ENCODE measurements at places on chromosomes 16 and 17. TPM values are rescaled to one million over a fixed set of nuclear protein-coding genes. Genes with fewer than 3 reads are reported as not detected.

- H3K27ac ChIP-seq: no peak overlapping the region
- peak overlapping the region; percentile 86 for H3K4me3 ChIP-seq
- H3K36me3 ChIP-seq: no peaks in the 10 kb centered on the region
- no peak for DNase-seq
Measured at GRCh38 chr17:1179112-1179817, 516 bp downstream of the ABR start.

DNA sequence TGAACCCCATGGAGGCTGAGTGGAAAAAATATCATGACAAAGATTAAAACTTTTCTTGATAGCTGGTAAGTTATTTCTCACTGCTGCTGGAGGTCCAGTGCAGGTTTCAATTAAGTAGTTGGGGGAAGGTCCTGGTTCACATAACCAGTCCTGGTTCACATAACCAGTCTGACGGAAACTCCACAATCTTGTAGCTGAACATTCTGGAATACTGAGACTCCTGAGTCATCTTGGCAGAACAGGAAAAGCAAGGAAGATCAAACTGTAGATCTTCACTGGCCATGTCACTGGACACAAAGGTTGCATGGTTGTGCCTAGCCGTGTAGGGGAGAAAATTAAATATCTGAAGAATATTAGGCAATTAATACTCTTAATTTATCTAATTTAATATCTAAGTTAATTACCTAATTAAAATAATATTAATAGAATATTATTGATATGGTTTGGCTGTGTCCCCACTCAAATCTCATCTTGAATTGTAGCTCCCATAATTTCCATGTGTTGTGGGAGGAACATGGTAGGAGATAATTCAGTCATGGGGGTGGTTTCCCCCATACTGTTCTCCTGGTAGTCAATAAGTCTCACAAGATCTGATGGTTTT lies 48.6 kb upstream of the CNTNAP4 start:
- H3K4me3 ChIP-seq: no peak overlapping the region
- no peak overlapping the region for H3K27ac ChIP-seq
- H3K4me1 ChIP-seq: no peaks in the 10 kb centered on the region
- DNase-seq: no peak
- H3K36me3 ChIP-seq: no peaks in the 10 kb centered on the region

DNA sequence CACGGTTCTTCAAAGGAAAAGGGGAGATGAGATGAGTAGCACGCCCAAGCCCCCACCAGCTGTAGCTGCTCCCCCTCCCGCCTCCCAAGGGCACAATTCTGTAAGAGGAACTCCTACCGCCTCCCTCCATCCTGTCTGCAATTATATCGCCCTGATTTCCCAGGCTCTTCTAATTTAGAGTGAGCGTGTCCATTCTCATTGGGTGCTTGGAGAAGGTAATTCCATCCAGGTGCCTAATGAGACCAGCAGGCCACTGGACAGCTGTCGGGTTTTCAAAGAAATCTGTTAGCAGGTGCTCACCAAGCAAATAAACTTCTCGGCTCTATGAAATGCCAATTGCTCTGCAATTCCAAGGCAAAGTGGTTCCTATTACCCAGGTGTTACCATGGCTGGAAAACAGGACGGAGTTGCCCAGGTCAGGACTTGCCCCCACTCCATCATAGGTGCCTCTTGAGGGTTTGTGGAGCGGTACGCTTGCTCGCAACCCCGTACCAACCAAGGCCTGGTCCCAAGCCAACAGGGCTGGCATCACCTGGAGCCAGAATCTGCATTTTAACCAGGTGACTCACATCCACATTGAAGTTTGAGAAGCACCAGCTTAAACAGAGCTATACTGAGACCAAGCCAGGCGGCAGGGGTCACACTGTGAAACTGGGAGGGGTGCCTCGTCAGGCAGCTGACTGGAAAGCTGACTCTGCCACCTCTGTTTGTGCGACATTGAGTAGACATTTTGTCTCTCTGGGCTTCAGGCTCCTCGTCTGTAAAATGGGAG lies 16.5 kb upstream of the MEAK7 start:
- no peaks in the 10 kb centered on the region for H3K36me3 ChIP-seq
- DNase-seq: no peak
- H3K27ac ChIP-seq: no peak overlapping the region

DNA sequence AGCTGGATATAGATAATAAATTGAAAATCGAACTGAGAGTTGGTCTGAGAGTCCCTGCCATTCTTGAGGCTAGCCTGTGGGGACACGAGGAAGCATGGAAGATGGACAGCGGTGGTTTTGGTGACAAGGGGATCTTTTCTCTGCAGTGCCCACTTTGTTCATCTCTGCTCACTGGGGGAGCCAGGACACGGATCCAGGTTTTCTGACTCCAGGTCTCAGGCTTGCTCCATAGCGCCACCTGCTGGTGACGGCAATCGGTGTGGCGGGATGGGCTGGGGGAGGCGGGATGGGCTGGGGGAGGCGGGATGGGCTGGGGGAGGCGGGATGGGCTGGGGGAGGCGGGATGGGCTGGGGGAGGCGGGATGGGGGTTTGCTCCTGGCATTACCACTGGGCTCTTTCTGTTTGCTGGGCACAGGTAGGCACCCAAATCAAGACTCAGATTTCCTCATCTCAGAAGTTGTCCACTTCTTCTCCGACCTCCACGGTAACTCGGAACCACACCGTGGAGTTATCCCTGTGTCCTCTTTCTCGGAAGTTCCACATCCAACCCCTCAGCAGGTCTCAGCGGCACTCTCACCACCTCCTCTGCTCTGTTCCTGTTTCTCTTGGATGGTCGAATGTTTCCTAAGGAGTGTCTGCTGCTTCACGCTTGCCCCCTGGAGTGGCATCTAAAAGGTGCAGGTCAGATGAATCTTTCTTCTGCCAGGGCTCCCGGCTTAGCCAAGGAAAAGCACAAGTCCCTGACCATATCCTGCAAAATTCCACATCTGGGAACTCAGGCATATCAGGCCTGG lies 142.4 kb downstream of the CYLD start:
- DNase-seq: no peak
- H3K36me3 ChIP-seq: no peaks in the 10 kb centered on the region
- no peak overlapping the region for H3K27ac ChIP-seq
- H3K4me3 ChIP-seq: no peak overlapping the region
- peaks cover 3% of the 10 kb centered on the region for H3K4me1 ChIP-seq

IL17C gene
- total RNA-seq: not detected

ITPRIPL2 gene
- 39.2 TPM for total RNA-seq

CLDN6 gene
- total RNA-seq: 98.9 TPM

- no peak for DNase-seq
- H3K27ac ChIP-seq: no peak overlapping the region
- H3K27me3 ChIP-seq: no peaks in the 10 kb centered on the region
- H3K4me1 ChIP-seq: no peaks in the 10 kb centered on the region
- H3K4me3 ChIP-seq: no peak overlapping the region
- peaks cover 3% of the 10 kb centered on the region for H3K36me3 ChIP-seq
Measured at GRCh38 chr17:60905709-60906108, 228.1 kb downstream of the BCAS3 start.

RCVRN gene
- not detected for total RNA-seq

DNA sequence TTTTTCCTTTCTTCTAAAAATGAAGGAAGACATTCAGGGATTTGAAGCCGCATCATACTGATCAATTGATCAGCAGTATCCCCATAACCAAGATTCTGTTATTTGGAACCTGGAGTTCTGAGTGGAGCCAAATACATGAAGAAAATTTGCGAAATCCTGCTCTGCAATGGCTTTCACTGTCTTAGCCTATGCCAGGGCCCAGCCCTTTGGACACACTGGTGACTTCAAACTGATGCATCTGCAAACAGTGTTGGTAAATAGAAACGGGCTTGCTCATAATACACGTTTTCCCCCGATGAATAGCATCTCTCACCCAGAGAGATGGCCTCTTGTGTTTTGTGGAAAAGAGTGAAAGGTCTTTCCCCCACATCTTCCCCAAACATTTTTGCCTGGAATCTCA lies 87.6 kb upstream of the TOX3 start:
- H3K4me3 ChIP-seq: no peak overlapping the region
- H3K4me1 ChIP-seq: no peaks in the 10 kb centered on the region
- peaks cover 4% of the 10 kb centered on the region for H3K27me3 ChIP-seq
- no peak overlapping the region for H3K27ac ChIP-seq
- DNase-seq: no peak

DNA sequence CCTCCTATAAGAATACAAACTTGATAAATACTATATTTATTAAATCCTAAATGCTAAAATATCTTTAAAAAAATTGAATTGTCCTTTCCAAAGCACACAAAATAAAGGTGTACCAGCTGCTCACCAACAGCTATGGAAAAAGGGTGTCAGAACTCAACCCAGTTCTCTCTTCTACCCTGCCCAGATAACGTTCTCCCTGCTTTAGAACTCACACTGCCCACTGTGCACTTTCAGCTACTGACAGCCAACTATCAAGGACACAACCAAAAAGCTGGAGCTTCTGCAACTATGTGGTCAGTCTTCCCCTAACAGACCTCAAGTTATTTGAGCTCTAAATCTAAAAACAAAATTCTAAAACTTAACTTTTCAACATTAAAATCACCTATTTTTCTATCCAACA lies 13.7 kb downstream of the AP1G1 start:
- DNase-seq: no peak
- peak overlapping the region; percentile 74 for H3K27ac ChIP-seq
- peaks cover 8% of the 10 kb centered on the region for H3K36me3 ChIP-seq
- no peak overlapping the region for H3K4me3 ChIP-seq
- no peaks in the 10 kb centered on the region for H3K27me3 ChIP-seq
- H3K4me1 ChIP-seq: peaks cover 14% of the 10 kb centered on the region

GRCh38 chr17:20173091-20173490 lies 163.9 kb downstream of the SPECC1 start:
- no peak for DNase-seq
- no peaks in the 10 kb centered on the region for H3K36me3 ChIP-seq
- peaks cover 19% of the 10 kb centered on the region for H3K4me1 ChIP-seq
- H3K27ac ChIP-seq: no peak overlapping the region
- H3K4me3 ChIP-seq: no peak overlapping the region

GRCh38 chr17:33371377-33371776 lies 78.3 kb upstream of the ASIC2 start:
- H3K27ac ChIP-seq: peak overlapping the region; percentile 83
- H3K4me1 ChIP-seq: peaks cover 10% of the 10 kb centered on the region
- H3K27me3 ChIP-seq: peaks cover 10% of the 10 kb centered on the region

PRRT2 gene
- 15.1 TPM for total RNA-seq

GRCh38 chr17:41810659-41811548 lies 845 bp downstream of the P3H4 start:
- DNase-seq: no peak
- no peaks in the 10 kb centered on the region for H3K27me3 ChIP-seq
- H3K27ac ChIP-seq: no peak overlapping the region
- H3K4me1 ChIP-seq: peaks cover 18% of the 10 kb centered on the region

GRCh38 chr17:57370619-57371018 lies 114.3 kb downstream of the MSI2 start:
- H3K4me1 ChIP-seq: peaks cover 61% of the 10 kb centered on the region
- peak overlapping the region; percentile 59 for H3K27ac ChIP-seq
- no peak overlapping the region for H3K4me3 ChIP-seq
- H3K36me3 ChIP-seq: peaks cover 26% of the 10 kb centered on the region
- H3K27me3 ChIP-seq: no peaks in the 10 kb centered on the region

DNA sequence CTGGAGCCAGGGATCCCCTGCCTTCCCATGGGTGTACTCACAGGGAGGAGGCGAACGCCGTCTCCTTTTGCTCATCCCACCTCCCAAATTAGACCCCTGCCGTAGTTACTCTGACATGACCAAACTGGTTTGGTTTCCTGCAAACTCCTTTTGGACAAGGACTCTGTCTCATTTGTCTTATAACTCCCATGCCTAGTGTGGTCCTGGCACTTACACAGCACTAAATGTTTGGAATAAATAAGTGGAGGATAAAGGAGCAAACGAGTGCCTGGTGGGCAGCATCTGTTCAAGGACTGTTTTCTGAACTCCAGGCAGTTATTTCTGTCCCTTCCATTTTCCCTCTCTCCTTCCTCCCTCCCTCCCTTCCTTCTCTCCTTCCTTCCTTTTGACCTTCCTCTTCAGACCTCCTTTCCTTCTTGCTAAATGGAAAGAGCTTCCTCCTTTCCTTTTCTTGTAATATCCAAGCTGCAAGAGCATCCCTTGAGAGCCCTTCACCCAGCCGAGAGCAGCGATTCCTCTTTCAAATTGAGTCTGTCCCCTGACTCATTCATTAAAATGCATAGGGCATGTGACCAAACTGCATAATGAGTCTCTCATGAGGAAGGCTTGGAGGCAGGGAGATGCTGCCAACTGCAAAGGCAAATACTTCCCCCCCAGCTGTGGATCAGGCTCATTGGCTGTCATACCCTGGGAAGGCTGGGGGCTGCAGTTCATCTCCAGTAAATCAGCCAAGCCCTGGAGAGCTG lies 36.8 kb downstream of the CHD9 start:
- H3K4me1 ChIP-seq: peaks cover 31% of the 10 kb centered on the region
- peak overlapping the region; percentile 74 for H3K4me3 ChIP-seq
- peak overlapping the region; percentile 19 for H3K27ac ChIP-seq
- no peaks in the 10 kb centered on the region for H3K27me3 ChIP-seq

DNA sequence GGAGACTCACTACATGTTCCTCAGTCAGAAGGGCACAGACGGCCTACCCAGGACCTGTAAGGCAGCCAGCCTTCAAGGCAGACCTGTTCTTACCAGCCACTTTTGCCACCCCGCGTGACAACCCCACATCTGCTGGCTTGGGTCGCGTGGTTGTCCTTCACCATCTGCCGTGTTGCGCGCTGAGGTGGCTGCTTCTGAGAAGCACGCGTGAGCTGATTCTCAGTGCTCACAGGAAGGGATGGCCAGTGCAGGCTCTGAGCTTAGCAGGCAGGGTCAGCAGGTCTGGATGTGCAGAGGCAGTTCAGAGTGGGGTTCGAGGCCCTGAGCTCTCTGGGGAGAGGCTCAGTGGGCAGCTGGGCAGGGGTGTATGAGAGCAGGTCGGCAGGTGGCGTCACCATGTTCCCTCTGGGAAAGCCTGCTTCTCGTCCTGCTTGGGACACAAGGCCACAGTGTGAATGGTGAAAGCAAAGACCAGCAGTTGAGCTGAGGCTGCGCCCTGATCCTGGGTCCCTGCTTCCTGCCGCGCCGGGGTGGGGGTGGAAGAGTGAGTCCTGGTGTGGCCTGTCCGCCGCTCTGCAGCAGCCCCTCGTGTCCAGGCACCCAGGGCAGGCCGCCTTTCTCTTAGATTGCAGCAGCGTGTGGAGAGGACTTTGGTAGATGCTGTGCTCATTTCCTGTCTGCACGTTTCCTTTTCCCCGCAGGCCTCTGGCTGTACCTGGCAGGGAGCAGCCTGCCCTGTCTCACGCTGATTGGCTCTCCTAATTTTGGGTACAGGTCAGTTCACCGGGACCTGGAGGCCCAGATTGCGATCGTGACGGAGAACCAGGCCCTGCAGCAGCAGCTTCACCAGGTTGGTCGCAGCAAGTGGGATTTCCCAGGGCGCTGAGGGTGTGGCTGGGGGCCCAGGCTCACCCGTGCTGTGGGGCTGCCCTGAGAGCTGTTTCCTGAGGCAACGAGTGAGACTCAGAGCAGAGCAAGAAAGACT lies 36.0 kb downstream of the PGS1 start:
- H3K4me1 ChIP-seq: peaks cover 23% of the 10 kb centered on the region
- DNase-seq: no peak
- no peak overlapping the region for H3K27ac ChIP-seq
- H3K36me3 ChIP-seq: peaks cover 4% of the 10 kb centered on the region

CDRT15 gene
- not detected for total RNA-seq

DNA sequence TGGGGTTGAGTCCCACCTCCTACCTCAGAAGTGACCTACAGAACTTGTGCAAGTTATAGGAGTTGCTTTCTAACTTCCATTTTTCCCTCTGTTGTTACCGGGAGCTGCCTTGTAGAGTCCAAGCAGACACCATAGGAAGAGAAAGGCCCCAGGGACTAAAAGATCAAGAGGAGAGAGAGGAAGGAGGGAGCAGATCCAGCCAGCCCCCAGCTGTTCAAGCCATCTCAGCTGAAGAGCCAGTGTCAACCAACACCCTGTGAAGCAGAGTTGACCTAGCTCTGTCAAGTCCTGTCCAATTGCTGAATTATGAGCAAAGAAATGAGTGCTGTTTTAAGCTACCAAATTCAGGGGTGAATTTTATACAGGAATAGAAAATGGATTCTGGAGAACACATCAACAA lies 34.9 kb upstream of the CACNG4 start:
- no peak for DNase-seq
- no peak overlapping the region for H3K4me3 ChIP-seq
- H3K4me1 ChIP-seq: no peaks in the 10 kb centered on the region
- H3K27ac ChIP-seq: no peak overlapping the region

Data from type B pancreatic cell (in vitro differentiated cells).